ENCODE measurements at places on chromosomes 7 and 10.

DNA sequence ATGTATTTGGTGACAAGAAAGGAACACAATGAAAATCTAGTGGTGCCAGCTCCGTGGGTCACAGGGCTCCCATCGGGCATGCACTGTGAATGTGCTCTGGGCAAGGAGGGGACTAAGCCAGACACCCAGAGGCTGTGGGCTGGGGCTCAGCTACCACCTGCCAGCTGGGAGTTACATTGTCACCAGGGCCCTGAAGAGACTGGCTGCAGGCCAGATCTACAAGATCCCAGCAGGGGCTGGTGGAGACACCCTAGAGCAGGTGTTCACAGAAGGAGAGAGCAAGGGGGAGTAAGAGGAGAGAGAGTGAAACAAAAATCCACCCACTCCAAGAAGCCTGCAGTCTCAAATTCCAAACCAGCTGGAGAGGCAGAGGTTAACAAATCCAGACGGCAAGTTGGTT is 116.6 kb upstream of the ADCY1 start:
- DNase-seq, result no peak

DNA sequence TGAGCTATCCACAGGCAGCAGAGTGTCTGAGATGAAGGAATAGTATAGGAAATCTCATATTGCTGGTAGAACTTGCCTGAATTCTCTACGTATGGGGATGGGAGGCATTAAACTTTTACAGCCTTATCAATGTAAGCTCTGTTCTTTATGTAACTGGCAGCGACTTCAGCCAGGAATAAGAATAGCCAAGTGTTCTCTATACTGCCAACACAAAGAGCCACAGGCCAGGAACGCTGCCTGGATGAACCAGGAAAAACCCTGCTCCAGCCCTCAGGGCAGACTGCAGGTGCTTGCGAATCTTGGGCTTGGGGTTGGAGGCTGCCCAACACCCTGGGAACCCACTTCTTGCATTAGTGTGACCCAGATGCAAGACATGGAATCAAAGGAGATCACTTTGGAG is 6.1 kb upstream of the OLAH start:
- DNase-seq, result no peak

- no peak for DNase-seq
Measured at GRCh38 chr7:32378988-32379387, 111.2 kb downstream of the LSM5 start.

DNA sequence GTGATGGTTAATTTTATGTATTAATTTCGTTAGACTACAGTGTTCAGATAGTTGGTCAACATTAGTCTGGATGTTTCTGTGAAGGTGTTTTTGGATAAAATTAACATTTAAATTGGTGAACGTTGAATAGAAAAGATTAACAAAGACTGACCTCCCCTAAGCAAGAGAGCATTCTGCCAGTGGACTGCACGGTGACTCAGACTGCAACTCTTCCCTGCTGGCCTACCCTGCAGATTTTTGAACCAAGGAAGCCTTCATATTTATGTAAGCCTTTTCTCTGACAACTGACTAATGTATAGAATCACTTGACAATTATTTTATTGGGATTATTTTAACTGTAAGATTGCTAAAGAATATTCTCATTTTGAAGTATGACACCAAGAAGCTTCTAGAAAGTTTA is 7.9 kb upstream of the ZNF248 start:
- DNase-seq, result no peak

- DNase-seq, result no peak
Measured at GRCh38 chr7:138961159-138961558, 20.0 kb downstream of the KIAA1549 start.

DNA sequence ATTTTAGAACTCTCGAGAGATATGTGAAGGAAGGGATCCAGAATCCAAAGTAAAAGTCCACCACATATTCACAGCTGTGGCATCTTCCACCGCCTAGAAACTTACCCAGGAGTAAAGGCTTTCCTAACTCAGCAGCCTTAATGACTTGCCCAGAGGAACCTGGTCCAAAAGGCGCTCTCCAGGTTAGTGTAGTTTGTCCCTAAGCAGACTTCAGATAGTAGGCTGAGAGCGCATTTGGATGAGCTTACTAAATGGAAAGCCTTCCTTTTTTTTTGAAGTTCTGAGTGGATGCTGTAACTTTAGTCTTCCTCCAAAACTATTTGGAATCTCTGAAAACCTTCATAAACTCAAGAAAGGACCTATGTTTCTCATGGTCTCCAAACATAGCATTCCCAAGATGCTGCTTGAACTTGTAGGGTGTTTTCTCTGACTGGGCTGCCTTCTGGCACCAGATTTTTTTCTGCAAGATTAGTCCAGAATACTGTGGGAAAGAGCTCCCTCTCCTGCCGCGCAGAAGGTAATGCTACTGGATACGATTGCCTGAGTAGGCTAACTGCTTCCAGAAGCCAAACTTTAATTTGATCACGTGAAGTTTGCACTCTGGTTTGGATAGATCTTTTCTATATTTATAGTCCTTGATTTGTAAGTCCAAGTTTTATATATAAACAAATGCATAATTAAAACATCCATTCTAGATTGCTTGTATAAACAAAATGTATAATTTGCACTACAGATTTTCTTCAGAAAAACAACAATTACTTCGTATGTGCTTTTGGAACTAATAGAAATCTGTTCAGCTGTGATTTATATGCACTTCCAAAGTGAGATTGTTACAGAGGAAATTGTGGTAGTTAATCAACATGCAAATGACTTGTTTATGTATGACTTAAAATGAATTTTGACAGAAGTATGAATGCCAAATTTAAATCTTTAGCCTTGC is 19.6 kb upstream of the GPR37 start:
- DNase-seq, result peak; percentile 40

- peak; percentile 64 for DNase-seq
Measured at GRCh38 chr7:2037301-2037807, 195.4 kb downstream of the MAD1L1 start.

DNA sequence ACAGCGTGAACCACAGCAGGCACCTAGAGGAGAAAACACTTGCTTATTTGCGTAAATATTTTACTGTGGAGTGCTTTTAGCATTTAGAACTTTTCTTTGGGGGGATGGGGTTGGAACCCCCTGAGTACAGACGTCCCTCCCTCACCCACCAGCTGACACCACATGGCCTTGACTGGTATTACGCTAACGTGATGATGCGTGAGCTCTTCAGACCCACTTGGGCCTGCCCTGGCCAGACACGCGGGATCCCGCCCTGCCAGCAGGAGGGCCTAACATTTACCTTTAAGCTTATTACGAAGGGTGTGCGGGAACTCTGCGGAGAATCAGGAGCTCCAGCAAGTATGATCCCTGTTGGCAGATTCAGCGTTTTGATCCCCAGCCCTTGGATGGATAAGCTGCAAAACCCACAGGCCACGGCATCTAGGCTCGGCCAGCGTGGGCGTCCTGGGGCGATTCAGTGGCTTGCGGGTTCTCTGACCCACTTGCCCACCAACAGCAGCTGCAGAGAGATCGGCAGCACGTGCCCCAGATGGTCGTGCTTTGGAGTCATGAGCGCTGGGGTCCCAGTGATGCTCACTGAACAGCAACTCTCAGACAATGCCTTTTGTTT is 545.5 kb upstream of the FOXK1 start:
- no peak for DNase-seq

- no peak for DNase-seq
Measured at GRCh38 chr10:70537398-70538194, 59.0 kb downstream of the PALD1 start.

DNA sequence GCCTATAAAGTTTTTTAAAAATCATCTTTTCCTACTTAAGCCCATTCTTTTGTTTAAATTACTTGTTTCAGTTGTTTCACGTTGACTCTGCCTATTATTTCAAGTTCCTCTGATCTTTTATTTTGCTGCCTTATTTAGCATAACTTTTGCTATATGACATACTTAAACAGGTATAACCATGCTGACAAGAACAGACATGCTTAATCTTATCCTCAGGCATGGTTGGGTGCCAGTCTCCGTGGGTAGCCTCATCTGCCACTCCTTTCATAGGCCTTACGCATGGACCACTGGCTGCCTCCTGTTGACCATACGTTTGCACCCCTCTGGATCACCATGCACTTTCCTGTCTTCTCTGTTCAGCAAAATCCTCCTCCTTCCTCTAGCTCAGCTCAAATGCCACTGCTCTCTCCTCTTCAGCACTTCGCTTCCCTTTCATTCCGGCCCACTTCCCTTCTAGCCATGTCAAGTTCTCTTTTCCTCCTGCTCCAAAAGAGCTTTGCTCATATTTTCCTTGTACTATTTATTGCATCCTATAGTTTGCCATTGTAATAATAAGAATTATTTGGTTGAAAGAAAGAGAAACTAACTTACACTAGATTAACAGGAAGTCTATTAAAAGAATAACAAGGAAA is 10.0 kb upstream of the TSPAN33 start:
- no peak for DNase-seq

- DNase-seq, result peak; percentile 39
Measured at GRCh38 chr10:32190890-32191491, 134.8 kb upstream of the KIF5B start.

- no peak for DNase-seq
Measured at GRCh38 chr10:71735709-71736569, 16.4 kb upstream of the C10orf105 start.

- peak; percentile 69 for DNase-seq
Measured at GRCh38 chr7:156764016-156764669, 123.6 kb downstream of the RNF32 start.

- DNase-seq, result no peak
Measured at GRCh38 chr10:77253147-77253545, 384.5 kb downstream of the KCNMA1 start.

DNA sequence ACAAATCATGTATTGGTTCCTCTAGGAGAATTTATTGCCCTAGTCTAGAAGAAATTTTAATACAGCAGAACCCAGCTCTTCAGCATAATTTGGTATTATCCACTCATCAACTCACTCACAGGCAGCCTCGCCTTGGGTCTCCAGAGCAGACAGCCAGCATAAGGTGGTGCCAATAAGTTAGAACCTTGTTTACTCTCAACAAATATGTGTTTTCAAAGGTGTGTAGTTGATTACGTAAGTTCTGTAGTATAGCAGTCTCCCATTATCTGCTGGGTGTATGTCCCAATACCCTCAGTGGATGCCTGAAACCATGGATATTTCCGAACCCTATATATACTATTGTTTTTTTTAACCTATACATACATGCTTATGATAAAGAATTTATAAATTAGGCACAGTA is 522.5 kb upstream of the LRRN3 start:
- DNase-seq, result no peak

DNA sequence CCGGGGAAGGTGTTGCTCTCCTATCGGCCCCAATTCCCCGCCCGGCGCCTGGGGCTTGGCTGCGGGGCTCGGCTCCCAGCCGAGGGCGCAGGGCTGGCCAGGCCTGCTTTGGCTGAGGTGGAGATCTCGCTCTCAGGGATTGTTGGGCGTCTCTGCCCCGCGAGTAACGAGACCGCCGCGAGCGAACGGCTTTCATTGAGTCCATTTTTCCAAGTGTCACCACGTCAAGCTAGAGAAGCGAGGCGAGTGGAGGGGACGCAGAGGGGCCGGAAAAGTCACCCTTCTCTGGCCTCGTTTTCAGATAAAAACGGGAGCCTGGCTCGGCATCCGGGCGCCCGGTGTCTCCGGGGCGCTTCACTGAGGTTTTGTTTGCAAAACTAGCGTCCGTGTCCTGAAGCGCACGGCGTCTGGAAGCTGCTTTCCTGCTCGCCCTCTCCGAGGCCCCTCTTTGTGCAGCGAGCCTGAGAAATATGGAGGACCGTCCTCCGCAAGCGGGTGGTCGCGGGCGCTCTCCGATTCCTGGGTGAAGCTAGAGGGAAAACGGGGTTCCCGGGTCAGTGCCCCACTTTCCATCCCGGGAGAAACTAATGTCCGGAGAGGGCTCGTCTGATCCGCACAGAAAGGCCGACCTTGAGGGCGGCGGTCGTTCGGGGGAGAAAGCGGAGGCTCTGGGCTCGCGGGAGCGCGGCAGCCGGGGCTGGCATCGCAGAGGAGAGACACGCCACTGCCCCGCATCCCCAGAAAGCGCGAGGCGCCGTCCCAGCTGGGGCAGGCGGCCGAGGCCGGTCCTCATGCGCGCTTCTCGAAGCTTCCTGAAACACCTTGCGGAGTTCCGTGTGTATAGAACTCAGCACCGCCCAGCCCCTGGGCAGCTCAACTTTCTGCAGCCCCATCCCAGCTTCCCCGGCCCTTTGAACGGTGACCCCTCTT is 3.5 kb upstream of the EN2 start:
- no peak for DNase-seq

DNA sequence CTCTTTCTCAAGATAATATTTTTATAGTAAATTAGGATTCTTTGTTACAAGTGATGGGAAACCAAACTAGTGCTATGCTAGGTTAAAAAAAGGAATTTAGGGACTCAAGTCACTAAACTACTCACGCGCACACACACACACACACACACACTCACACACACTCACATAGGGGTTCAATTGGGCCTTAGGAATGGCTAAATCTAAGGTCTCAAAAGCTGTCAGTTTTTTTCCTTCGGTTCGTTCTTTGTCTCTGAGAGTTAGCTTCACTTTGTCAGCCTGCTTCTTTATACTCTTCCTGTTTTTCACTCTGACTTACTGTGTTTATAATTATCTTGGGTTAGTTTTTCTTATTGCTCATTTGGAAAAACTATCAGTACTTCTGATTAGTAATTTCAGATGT is 138.9 kb downstream of the ADK start:
- DNase-seq, result no peak

GRCh38 chr7:144649120-144649519 is 186.7 kb downstream of the TPK1 start:
- DNase-seq, result no peak

GRCh38 chr10:110337906-110338305 is 33.2 kb upstream of the SMNDC1 start:
- peak; percentile 80 for DNase-seq

- no peak for DNase-seq
Measured at GRCh38 chr7:22724861-22725260, 2.1 kb upstream of the IL6 start.

- no peak for DNase-seq
Measured at GRCh38 chr10:129959544-129960480, 4.3 kb downstream of the EBF3 start.

- DNase-seq, result no peak
Measured at GRCh38 chr10:114257498-114257897, 18.4 kb downstream of the VWA2 start.

GRCh38 chr7:79876848-79877252 is 257.8 kb upstream of the GNAI1 start:
- peak; percentile 85 for DNase-seq

GRCh38 chr7:80047032-80047431 is 87.6 kb upstream of the GNAI1 start:
- no peak for DNase-seq

GRCh38 chr10:102135956-102136526 is 3.2 kb downstream of the PPRC1 start:
- DNase-seq, result no peak

DNA sequence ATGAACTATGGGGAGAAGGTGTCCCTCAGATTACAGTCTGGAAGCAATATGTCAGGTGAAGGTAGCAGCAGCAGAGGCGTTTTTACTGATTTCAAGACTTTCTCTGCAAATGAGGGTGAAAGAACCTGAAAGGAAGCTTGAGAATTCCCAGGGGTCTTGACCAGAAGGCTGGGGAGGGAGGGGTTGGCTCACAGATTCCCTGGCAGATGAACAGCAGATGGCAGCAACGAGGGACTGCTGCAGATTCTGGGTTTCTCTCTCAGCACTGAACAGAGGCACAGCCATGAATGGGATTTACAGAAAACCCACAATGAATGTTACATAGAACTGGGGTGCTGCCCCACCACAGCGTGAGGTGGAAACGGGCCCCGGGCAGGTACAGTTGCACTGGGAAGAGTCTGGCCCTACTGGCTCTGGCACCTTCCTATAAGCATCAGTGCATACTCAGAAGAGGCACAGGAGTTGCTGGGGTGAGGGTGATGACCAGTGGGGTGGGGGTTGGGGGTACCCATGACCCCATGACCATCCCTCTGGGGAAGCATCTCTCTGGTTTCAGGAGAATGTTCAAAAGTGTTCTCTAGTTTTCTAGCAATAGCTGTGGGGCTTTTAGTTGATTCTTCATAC is 317.8 kb downstream of the SH2D4B start:
- no peak for DNase-seq

Measured in fibroblast of skin of right quadriceps (primary cell).